ENCODE measurements at places on chromosomes 6 and 20.

DNA sequence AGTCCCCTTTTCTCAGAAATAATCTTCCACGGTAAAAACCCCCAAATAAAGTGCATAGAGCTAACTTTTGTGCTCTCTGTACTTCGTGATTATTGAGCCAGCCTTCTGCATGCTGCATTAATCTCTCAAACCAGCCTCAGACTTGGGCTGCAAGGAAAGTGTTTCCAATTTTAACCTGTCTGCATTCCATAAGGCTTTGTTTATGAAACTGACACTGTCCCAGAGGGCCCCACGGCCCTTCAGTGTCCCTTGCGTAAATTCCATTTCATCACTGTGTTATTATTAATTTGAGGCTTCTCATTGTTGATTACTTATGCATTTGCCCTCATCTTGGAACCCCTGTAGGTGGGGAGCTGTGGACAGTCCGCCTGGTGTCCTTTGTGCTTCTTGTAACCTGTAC, 15.6 kb upstream of the SNRPB2 start:
- DNase-seq, result no peak

DNA sequence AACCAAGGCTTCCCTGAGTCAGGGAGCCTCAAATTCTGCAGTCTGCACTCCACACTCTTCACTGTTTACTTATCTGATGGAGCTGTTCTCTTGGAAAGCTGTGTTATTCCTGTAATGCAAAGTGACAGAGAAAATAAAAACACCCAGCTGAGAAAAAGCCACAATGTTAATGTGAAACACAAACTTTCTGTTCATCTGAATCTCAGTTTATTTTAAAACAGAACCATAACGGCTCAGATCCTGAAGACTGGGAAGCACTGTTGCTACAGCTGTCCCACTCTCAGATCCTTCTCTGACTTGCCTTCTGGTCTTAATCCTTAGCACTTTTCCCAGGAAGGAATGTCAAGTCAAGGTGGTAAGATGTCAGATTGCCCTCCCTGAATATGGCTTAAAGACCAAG, 736.6 kb downstream of the DHX35 start:
- DNase-seq, result no peak

DNA sequence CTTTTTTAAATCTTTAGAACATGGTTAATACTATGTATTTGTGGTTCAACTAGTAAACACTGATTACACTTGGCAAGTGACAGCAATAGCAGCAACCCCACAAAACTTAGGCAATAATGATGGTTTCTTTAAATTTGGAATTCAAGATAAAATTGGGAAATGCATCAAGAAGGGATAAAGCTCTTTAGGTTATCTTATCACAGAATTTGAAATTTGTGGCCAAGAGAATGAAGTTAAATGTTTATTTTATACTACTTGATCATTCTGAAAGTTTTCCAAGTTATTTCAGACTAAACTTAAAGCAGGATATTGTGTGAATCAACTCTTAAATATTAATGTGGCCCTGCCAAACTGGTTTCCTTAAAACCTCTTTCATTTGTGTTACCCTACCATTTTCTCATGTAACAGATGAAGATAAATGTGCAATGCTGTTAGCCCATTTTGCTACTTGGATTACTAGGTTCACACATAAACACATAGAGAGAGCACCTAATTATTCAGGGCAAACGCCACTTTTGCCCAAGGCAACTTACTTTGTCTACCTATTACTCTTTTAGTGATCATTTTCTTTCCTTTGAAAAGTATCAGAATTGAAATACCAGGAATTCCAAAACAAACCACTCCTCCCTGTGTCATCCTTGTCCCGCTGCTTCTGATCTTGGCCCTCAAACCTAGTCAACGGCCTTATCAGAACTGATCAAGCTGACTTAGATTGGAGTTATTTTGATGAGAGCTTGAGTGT, 186.7 kb upstream of the TENT5A start:
- DNase-seq, result no peak

DNA sequence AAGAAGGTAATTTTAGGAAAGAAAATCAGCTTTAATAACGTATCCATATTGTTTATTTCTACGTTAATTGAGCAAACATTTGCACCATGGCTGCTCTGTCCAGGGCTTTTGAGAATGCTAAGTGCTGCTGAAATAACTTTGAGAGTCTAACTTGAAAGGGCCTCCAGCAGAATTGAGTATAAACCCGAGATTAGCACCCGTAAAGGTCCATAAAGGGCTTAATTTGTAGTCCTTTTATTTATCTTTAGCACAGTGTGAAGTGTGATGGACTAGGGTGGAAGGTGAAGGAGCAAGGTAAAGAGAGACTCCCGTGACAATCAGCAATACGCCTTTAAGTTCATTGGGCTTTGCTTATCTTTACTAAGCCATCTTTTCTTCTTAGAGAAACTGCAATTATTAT, 77.7 kb upstream of the SUPT3H start:
- no peak for DNase-seq

GRCh38 chr6:80725156-80725930, 618.9 kb downstream of the BCKDHB start:
- DNase-seq, result no peak

DNA sequence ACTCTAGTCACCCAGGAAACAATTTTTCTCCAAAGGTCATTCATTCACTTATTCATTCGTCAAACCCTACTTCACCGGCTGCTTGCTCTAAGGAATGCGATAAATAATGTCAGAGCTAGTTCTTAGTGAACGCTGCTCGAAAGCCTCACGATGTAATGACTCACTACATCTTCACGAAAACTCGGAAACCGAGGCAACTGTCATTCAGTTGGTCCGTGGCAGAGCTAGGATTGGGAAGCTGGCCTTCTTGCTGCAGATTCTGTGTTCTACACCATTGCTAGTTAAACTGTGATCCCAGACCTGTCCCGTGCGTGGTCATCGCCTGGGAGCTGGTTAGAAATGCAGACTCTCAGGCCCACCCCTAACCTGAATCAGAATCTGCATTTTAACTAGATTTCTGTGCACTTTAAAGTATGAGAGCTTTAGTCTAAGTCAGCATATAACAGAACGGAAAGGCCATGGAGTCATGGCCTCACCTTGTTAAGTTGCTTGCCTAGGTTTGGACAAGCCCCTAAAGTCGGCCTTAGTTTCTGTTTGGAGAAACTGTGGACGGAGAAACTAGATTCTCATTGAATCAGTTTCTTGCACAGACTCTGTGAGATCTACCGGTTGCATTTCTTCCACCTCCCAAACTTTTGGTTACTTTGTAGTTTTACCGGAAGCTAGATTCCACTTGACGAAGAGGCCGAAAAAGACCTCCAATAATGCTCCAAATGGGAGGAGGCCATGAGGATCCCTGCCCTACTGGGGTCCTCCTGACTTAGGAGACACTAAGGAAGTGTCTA, 651 bp upstream of the CCND3 start:
- DNase-seq, result no peak

- DNase-seq, result no peak
Measured at GRCh38 chr6:156545931-156546330, 231.2 kb upstream of the ARID1B start.

DNA sequence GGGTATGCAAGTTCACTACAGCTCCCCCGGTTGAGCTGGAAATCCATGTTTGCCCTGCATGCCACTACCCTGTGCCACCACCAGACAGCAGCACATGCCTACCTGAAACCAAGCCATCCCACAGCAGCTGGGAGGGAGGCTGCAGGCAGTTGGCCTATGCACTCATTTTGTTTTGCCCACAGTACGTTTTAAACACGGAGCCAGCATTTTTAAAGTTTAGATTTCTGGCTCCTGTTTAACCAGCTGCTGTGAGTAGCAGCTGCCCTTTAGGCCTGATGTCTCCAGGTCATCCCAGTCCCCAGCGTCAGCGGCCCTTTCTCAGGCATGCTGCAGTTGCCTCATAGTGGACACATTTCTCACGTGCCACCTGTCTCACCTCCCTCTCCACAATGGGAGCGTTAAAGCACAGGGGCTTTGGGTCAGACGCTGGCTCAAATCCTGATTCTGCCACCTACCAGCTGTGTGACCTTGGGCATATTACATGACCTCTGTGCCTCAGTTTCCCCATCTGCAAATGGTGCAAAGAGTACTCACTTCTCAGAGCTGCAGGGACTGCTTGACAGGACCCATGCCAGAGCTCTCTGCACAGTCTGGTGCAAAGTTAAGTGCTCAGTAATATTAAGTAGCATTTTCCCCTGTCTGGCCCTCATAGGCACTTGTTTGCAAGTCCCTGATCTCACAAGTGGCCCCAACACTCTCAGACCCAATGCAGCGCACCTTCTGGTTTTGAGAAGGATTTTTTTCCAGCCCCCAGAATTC, 8.2 kb upstream of the UBE2V1 start:
- DNase-seq, result peak; percentile 60

DNA sequence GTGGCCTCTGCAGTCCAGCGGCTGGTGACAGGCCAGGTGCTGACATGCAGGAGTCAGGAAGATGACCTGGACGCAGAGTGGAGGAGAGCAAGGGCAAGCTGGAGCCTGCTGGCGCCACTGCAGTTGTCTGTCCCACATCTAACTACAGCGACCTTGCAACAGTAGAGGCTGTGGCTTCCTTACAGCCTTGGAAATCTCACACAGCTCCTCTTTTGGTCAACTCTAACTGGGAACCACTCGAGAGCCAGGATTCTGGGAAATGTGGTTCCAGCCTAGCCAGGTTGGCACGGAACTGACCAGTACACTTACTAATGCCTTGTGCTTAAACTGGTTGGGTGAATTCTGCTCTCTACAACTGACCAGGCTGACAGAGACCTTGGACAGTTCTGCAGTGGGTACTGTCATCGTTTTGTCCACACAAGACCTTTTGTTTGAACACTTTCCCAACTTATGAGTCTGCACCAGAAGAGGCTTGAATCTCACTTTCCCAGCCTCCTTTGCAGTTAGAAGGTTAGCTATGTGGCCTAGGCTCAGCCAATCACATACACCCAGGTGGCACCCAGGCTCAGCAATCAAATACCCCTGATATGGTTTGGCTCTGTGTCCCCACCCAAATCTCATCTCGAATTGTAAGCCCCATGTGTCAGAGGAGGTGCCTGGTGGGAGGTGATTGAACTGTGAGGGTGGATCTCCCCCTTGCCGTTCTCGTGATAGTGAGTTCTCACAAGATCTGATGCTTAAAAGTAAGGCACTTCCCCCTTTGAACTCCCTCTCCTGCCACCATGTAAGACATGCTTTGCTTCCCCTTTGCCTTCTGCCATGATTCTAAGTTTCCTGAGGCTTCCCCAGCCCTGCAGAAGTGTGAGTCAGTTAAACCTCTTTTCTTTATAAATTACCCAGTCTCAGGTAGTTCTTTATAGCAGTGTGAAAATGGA, 153.5 kb downstream of the ZMYND8 start:
- DNase-seq, result no peak

- DNase-seq, result no peak
Measured at GRCh38 chr6:23339268-23339667, 769.9 kb downstream of the HDGFL1 start.

GRCh38 chr20:34089655-34090345, 22.2 kb downstream of the EIF2S2 start:
- no peak for DNase-seq

- no peak for DNase-seq
Measured at GRCh38 chr6:2791450-2791974, 26.3 kb downstream of the WRNIP1 start.

- no peak for DNase-seq
Measured at GRCh38 chr20:14800707-14801425, 463.5 kb upstream of the FLRT3 start.

DNA sequence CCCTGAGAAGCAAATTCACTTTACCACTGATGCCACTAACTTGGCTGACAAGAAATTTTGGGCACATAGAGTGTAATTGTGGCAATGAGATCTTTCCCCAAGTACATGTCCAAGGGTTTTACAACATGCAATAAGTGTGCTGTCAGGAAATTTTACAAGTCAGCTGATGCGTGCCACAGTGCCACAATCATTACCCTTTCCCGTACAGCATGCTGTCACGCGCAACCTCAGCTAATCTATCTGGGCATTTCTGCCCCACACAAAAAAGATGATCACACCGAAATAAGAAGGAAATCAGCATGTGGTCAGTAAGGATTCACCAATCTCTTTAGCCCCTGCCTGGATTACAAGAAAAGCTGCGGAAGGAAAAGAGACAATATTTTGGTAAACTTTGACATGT, 163.6 kb upstream of the PREP start:
- no peak for DNase-seq

DNA sequence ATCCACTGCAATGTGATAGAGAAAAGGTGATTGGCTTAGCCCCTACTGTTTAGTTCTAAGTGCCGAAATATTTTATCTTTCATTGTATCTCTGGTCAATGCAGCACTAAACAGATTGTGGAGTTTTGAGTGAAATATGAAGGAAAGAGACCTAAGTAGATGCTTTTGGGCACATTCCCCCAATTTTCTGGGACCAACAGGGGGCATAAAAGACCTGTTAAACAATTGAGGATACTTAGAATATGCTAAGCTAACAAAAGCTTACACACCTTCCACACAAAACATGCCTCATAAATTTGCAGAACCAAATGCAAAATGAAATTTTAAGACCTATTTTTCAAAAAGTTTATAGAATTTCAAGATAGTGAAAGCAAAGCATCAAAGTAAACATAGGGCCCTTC, 746.9 kb downstream of the TBC1D32 start:
- no peak for DNase-seq

GRCh38 chr20:20658871-20659431, 53.5 kb downstream of the RALGAPA2 start:
- no peak for DNase-seq

DNA sequence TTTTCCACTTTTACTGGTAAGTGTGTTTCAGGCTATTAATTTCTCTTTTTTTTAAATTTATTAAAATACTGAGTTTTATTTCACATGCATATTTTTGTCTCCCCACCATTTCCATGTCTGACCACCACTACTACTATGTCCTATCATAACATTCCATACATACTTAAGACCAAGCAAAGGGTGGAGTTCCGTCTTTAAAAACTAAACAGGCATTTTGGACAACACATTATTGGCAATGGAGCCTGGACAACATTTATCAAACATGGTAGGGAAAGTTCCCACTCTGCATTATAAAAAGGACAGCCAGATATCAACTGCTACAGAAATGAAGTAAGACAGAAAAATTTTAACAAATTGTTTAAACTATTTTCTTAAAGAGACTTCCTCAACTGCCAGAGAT, 91.9 kb downstream of the LMBRD1 start:
- no peak for DNase-seq
